Astrocyte of the hippocampus (primary cell): ENCODE measurements at places on chromosomes 5 and 9.
A peak's percentile ranks its signal among the peaks of the same experiment; 100 is the strongest.

- DNase-seq = peak; percentile 72
Measured at GRCh38 chr5:54520438-54520846, 2.9 kb downstream of the SNX18 start.

DNA sequence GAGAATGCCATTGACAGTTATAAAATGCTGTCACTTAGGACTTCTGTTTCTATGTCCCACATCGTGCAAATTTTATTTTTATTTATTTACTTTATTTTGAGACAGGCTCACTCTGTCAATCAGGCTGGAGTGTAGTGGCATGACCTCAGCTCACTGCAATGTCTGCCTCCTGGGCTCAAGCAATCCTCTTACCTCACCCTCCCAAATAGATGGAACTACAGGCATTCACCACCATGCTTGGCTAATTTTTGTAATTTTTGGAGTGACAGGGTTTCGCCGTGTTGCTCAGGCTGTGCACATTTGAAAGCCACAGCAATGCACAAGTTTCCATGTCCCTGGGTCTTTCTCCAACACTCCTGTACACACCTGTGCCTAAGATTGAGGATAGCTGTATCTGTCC, 51.8 kb downstream of the ADAMTS16 start:
- DNase-seq = peak; percentile 15

GRCh38 chr5:111454198-111454622, 58.1 kb downstream of the STARD4 start:
- peak; percentile 20 for DNase-seq

DNA sequence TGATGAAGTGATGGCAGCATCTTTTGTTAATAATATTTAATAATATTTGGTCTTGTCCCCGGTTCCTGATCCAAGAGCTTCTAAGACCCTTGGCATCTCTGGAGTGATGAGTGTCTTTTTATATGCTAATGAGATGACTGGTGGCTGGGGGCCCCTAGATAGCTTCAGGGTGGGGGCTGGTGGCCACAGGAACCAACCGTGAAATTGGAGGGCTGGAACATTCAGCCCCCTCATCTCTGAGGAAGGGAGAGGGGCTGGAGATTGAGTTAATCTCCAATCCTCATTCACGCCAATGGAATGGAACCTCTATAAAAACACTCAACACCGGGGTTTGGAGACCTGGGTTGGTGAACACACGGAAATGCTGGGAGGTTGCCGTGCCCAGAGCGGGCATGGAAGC, 78.2 kb upstream of the RAPGEF1 start:
- no peak for DNase-seq

DNA sequence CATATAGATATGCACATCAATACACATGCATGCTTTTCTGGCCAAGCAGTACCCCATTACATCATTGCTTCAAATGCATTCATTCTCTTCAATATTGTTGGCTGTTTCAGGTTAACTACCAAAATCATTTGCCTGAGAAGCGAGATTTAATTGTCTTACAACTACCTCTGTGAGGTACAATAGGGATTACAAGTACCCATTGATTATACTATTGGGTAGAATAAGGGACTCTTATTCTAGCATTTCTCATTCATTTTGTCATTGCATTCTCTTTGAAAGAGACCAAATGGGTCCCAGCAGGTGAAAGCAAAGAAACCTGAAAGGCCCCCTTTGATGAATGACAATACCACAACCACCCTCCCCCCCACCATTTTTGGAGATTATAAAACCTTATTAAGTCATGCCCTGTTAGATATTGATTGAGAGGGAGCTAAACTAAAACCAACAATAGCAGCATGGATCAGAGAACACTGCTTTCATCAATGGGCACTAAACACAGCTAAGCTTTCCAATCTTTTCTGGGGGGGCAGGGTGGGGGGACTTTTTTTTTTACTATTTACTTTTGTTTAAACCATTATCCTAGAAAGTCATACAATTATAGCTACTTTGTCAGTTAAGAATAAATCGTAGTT, 375.0 kb upstream of the CCNH start:
- no peak for DNase-seq

GRCh38 chr5:179313849-179314521, 31.3 kb downstream of the ADAMTS2 start:
- DNase-seq = peak; percentile 86

- no peak for DNase-seq
Measured at GRCh38 chr5:138597661-138598400, 22.6 kb upstream of the HSPA9 start.

- DNase-seq = peak; percentile 66
Measured at GRCh38 chr9:114434878-114435311, 47.1 kb upstream of the AKNA start.

- no peak for DNase-seq
Measured at GRCh38 chr5:15550502-15551112, 50.6 kb downstream of the FBXL7 start.

- DNase-seq = no peak
Measured at GRCh38 chr5:154300207-154300883, 109.8 kb downstream of the GALNT10 start.

DNA sequence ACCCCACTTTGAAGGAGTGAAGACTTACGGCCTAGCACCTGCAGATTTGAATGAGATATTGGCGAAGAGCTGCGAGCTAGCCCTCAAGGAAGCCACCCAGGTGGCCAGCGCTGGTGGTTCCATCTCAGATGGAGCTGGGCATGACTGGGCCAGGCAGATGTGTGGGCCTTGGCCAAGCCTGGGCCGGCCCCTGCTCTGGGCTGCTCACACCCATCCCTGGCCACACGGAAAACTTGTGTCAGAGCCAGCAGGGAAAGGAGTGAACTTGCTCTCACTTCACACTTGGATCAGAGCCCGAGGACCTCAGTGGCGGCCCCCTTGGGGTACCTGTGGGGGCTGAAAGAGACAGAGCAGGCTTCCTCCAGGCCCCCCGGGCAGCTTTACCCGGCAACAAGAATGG, 44.2 kb downstream of the ROPN1L start:
- DNase-seq = no peak

GRCh38 chr5:50328193-50328729, 112.8 kb downstream of the EMB start:
- no peak for DNase-seq

GRCh38 chr5:58924306-58924705, 341.4 kb downstream of the RAB3C start:
- peak; percentile 75 for DNase-seq

DNA sequence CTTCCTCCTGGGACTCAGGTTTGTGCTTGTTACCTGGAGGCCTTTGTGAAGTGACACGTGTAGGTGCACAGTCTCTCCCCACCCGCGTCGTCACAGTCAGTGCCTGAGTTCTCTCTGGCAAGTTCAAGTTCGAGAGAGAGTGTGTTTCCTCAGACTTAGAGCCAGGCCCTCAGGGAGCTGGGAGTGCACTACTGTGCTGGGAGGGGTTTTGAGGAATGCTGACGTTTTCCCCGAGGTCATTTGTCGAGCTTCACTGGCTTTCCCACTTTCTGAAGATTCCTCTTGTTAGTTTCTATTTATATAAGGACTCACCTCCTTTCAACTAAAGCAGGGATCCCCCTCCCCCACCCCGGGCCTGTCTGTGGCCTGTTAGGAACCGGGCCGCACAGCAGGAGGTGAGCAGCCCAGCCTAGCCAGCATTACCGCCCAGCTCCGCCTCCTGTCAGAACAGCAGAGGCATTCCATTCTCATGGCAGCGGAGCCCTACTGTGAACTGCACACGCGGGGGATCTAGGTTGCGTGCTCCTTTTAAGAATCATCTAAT, 209.2 kb downstream of the DIRAS2 start:
- DNase-seq = peak; percentile 85

- DNase-seq = peak; percentile 94
Measured at GRCh38 chr5:98771382-98772109, 1.9 kb upstream of the RGMB start.

DNA sequence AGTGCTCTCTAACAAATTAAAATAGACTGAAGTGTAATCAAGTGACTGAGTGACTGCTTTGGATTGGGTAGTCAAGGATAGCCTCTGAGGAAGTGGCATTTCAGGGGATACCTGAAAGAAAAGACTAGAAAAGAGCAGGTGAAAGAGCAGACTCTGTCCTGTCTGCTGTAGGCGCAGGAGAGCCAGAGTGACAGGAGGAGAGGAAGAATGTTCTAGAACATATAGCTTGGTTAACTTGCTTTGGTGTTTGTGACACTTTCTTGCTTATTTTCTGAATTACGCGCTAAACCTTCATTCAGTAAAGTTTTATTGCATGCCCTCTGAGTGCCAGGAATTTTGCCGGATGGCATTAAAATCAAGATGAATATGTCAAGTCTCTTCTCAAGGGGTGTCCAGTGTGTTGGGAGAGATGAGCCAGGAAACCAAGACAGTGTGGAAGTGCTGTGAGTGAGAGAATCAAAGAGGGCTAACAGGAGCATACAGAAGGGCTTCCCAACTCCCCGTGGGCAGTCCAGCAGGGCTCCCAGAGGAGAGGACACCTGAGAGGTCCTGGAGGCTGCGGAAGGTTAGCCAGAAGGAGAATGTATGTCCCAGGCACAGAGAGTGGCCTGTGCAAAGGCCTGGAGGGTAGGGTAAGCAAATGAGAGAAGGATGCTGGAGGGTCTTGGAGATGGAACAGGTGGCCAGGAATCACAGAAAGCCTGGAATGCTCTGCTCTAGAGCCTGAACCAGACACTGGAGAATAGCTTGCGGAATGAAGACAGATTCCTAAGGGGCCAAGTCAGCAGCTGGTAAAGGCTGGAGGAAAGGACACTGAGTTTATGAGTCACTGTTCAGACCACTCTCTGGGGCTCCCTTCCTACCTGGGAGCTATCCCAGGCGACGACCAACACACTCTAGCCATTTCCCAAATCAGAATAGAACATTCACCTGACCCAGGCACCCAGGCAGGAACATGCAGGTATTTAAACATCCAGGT, 59.3 kb downstream of the SLC22A5 start:
- DNase-seq = peak; percentile 85

DNA sequence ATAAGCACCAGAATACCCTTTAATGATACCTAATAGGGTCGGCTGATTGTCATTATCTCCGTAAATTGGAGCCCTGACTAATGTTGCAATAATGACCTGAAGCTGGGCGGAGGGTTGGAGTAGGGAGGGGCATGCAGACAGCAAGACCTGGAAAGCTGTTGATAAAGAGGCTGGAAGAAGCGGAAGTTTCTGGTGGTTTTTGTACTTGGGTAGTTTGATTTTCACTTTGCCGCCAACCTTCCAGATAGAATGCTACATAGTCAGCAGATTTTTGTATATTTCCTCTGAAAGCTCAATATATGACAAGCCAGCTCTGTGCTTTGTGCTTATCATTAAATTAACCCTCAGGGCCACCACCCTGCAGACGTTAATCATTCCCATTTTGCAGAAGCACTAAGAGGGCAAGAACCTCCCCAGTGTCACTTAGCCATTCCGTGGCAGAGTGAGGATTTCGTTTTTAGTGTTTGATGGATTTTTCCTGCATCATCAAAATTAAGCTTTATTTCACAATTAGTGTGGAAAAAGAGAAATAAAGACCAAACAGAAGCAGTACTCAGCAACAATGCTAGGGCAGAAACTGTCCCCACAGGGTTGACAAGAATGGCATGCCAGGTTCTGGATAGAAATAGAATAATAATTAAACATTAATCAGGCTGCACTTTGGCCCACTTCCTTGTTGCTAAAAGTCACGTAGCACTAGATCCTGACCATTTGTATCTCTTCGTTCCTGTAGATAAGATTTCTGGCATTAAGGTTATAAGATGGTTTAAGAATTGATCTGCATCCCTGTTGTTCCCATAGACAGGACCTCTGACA, 34.7 kb downstream of the DIRAS2 start:
- DNase-seq = no peak

DNA sequence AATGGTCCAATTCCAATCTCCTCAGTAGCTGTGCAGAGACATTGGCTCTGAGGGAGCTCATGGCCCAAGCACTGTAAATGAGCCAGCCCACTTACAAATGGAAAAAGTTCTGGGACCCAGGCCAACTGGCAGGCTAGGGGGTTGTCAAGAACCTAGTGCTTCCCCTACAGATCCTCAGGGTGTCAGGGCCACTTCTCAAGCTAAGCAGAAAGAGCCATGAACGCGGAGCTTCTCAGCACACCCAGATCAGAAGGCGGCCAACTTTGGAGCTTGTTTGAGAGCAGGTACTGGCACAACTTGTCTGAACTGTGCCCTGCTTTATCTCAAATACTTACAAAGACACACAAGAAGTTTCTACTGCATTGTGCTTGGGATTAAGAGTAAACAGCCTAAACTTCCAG, 17.5 kb downstream of the TLE1 start:
- peak; percentile 95 for DNase-seq

DNA sequence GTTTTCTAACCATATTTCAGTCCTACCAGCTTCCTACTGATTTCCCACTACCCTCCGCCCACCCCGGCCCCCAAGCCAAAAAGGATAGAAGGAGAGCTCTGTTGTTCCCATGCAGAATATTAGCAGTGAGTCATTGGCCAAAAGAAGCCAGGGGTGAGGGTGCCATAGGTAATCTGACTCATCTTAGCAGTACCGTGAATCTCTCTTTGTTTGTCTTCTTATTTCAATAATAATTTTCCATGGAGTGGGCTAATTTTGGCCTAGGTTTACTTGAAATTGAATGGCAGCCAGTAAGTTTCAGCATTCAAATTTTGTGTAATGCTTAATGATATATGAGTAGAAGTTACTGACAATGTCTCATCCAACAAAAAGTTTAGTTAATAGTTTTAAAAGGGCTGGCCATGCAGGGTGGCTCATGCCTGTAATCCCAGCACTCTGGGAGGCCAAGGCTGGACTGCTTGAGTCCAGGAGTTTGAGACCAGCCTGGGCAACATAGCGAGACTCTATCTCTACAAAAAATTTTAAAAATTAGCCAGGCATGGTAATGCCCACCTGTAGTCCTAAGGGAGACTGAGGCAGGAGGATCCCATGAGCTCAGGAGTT, 74.2 kb downstream of the C9orf152 start:
- DNase-seq = no peak

- peak; percentile 39 for DNase-seq
Measured at GRCh38 chr5:16740066-16740810, 123.4 kb upstream of the RETREG1 start.

DNA sequence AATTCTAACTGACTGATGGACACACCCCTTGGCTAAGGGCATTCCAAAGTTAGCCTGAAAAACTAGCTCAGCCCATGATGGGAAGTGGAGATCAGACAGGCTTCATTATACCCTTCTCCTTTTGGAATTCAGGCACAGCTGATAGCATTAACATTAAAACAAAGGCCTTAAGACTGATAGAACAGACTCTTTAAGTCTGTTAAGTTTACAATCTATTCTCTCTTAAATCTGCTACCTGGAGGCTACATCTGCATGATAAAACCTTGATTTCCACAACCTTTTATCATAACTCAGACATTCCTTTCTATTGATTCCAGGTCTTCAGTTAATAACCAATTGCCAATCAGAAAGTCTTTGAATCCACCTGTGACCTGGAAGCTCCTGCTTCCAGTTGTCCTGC, 281.4 kb downstream of the TUSC1 start:
- DNase-seq = no peak
